Activated gamma-delta T cell treated with Interleukin-2 at 50 U/mL for 16 hours (primary cell): ENCODE measurements at places on chromosomes 6 and 20.
A peak's percentile ranks its signal among the peaks of the same experiment; 100 is the strongest.

DNA sequence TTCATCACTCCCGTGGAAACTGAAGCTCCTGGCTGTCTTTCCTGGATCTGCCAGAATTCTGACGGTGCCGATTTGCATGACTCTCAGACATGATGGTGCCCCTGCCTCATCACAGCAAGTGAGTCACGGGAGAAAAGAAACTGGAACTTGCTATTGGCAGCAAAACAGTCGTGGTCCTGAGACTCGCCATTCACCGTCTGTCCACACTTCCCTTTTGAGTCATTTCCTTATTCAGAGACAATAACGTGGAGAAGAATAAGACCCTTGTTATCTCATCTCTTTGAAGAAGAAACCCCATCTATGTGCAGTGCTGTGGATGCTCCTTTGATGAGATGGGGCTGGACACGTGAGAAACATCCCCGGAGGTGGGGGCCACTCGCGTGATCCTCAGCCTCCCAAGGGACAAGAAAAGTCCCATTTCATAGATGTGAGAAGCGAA, 4.2 kb downstream of the GPR31 start:
- DNase-seq = no peak

- DNase-seq = no peak
Observed at GRCh38 chr6:109488001-109488400, 5.0 kb upstream of the ZBTB24 start.

DNA sequence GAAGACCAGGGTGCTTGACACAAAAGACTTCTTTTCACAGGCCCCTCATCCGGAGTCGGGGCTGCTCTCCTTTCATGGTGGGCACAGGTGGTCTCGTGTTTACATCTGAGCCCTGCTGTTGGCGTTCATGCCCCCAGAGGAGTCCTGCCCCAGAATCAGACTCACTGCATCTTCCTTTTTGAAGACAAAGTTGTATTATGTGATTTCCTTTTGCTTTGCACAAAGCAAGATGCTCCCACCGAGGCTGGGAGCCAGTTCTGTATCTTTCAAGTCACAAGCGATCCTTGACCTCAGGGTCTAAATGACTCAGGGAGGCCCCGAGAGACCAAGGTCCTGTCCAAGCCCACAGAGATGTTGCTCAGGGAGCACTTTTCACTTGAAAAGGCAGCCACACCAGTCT, 330.5 kb downstream of the THBS2 start:
- no peak for DNase-seq

- DNase-seq = no peak
Observed at GRCh38 chr6:166058064-166058739, 109.4 kb downstream of the TBXT start.

- no peak for DNase-seq
Observed at GRCh38 chr20:50292591-50293283, 102.1 kb downstream of the CEBPB start.

- peak; percentile 17 for DNase-seq
Observed at GRCh38 chr6:35370124-35370741, 27.9 kb downstream of the PPARD start.

DNA sequence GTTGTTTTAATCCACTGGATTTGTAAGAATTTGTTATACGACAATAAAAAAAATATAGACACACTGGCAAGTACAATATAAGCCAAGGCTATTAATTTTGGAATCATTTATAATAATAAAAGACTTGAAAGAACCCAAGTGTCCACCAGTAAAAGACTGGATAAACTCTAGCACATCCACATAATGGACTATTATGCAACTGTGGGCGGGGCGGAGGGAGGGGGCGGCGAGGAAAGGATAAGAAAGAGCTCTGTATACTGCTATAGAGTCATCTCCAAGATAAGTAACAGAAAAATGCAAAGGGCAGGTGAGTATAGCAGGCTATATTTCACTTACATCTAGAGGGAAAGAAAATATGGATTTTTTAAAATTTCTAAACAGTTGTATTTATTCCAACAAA, 123.3 kb downstream of the TBC1D32 start:
- DNase-seq = no peak

DNA sequence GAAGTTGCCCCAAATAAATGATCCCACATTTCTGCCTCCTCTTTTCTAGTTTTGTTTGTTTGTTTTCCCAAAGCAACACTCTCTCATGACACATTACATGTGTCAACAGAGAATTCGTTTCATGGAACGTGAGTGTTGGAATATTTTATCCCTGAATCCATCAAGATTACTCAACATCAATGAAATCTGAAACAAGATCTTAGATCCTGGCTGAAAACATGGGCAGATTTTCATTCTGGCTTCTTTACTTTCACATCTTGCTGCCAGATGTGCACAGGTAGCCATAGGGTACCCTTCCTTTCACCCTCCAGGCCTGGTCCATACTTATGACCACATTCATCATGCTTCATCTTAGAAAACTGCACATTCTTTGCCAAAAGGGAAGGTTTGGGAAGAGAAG, 347.0 kb downstream of the DOK5 start:
- no peak for DNase-seq

DNA sequence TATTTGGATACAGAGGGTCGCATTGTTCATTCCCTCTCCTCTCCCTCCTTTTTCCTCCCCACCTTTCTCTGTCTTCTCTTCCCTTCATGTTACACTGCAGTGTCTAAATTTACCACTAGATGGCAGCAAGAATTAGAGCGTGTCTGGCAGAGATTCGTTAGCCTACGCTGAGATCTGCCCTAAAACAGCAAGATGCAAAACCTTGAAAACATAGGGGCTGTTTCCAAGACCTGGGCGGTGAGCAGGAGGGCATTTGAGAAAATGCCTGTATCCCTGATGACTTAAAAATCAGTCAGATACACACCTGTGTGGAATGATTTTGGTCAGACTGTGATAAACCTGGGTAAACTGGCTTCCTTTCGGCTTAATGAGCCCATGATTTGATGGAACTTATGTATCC, 101.5 kb upstream of the ISM1 start:
- DNase-seq = peak; percentile 9

GRCh38 chr6:105509506-105510331, 106.8 kb upstream of the PREP start:
- no peak for DNase-seq

DNA sequence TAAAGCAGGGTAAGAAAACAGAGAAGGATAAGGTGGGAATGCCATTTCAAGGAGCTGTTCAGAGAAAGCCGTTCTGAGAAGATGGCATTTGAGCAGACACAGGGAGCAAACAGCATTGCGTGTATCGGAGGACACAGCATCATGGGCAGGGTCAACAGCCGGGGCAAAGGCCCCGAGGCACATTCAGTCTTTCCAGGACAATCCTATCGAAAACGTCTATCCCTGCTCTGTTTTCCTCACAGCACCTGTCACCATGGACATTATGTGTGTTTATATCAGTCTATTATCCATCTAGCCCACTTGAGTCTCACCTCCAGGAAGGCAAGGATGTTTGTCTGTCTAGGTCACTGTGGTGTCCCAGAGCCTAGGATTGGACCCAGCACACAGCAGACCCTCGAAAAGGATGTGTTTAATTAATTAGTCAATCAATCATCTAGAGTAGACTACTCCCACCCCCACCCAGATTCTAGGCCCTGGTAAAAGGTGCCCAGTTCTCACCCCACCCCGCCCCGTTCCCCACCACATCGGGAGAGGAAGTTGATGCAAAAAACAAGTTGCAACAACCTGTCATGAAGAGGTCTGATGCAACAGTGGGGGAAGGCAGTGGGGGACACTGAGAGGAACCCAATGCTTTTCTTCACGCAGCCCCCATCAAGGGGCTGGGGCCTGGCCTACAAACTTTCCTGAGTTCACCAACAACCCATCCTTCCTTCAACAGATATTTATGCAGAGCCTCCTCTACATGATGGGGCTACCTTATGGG, 66.6 kb downstream of the PREX1 start:
- DNase-seq = peak; percentile 77

GRCh38 chr6:16273256-16273655, 34.9 kb downstream of the GMPR start:
- no peak for DNase-seq

DNA sequence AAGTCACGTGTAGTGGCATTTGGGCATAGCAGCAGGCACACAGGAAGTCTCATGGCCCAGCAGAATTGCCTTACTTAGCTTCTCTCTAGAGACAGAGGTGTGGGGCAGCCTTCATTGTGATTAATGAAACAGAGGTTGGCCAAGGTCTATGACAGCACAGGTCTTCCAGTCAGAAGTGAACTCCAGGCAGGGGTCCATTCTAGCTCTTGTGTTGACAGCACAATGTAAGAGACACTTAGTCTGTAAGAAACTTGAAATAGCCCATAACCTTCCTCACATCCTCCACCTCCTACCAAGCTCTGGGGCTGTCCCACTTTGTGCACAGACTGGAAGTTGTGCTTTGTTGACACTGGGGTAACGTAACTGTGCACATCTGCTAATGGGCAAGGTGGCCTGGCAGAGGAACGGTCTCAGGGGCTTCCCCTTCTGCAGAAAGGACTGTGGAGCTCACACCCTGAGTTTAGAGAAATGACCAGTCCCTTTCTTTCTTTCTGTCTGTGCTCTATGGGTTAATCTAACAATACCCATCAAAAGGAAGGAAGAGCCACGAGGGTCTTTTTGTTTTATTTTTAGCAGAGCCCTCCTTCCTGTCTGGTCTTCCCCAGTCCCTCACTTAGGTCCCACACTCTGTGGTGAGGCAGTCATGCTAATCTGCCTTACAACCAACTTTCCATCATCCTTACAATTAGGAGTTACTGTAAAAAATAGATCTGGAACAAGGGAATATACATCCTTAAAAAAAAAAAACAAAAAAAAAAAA, 35.6 kb upstream of the TAGAP start:
- no peak for DNase-seq

GRCh38 chr6:5765141-5765760, 241.5 kb downstream of the NRN1 start:
- no peak for DNase-seq

GRCh38 chr20:17849901-17850683, 118.5 kb downstream of the SNX5 start:
- no peak for DNase-seq

- no peak for DNase-seq
Observed at GRCh38 chr6:41256383-41256782, 28.2 kb downstream of the TREML4 start.

- no peak for DNase-seq
Observed at GRCh38 chr20:57256205-57256604, 10.2 kb downstream of the BMP7 start.

- peak; percentile 32 for DNase-seq
Observed at GRCh38 chr6:35919827-35920751, 809 bp downstream of the SRPK1 start.

GRCh38 chr6:17470202-17470937, 77.0 kb downstream of the CAP2 start:
- DNase-seq = no peak

DNA sequence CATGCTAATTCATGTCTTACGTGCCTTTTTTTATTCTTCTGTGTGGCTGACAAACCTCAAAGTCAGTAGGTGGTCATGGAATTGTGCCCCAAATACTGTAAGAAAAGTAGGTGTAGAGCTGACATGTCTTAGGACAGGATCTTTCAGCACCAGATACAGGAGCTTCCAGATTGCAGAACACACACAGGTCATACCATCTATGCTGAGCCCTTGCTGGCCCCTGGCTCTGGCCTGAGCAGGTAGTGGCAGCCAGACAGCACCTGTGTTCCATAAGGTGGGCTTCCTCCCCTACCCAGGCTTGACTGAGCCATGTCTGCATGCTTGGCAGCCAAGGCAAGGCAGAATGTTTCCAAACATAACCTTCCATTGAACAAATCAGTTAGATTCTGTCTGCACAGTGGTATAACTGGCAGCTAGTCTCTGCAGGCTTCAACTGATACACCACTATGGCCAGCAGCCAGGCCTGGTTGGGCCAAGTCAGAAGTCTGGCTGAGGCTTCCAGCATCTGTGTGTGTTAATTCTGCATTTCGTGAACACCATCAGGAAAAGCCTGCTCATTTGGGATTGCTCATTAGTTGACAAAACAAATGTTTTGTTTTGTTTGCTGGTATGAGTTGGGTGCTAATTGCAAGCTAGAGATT, 366.5 kb downstream of the FOXA2 start:
- no peak for DNase-seq

DNA sequence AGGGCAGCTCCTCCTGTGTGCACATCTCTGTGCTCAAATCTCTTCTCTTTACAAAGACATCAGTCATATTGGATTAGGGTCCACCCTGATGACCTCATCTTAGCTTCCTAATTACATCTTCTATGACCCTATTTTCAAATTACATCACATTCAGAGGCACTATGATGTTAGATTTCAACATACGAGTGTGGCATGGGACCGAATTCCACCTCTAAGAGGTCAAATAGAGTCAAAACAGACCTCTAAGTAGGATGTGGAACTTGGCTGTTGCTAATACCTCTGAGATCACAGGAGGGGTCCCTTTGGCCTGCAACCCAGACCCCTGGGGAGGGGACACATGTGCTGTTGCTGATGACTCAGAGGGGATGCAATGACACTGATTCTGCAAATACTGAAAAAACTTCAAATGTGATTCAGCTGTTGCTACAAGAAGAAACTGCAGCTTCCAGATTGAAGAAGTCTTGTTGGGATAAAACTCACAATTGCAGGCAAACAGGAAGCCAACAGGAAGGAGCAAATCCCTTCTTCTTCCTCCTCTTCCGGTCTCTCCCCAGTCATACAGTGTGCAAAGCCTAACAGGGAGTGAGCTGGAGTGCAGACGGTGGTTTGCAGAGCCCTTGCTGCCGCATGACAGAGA, 216.2 kb downstream of the MYLK4 start:
- DNase-seq = no peak

GRCh38 chr6:161037873-161038228, 46.3 kb downstream of the MAP3K4 start:
- no peak for DNase-seq

GRCh38 chr20:19457611-19458010, 245.2 kb downstream of the SLC24A3 start:
- DNase-seq = no peak

GRCh38 chr20:61289166-61289565, 37.1 kb downstream of the CDH4 start:
- DNase-seq = no peak

DNA sequence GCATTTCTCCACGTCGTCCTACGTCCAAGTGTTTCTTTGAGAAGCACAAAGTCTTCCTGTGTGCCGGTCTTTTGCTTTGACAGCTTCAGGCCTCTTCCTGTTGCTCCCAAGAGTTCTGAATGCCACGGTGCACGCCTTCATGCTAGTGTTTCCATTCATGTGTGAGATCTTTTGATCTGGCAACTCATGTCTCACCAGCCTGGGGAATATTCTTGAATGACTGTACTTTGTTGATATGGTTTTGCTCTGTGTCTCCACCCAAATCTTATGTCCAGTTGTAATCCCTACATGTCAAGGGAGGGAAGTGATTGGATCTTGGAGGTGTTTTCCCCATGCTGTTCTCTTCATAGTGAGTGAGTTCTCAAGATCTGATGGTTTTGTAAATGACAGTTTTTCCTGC, 129.6 kb upstream of the THBS2 start:
- DNase-seq = no peak

DNA sequence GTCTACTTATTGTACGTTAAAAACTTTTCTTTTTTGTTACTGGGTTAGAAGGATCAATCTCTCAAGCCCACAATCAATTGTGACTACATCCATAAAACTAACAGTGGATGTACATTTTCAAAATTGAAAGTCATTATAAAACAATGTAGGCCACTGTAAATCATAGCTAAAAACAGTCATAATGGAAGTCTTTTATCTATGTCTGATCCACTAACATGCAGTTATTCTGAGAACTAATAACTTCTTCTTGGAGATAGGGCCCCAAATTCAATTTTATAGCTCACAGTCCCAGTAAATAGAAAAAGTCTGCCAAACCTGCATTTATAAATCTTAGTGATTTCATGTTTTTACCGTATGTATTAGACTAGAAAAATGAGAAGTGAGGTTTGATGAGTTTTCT, 187.3 kb upstream of the MMS22L start:
- DNase-seq = no peak

- DNase-seq = no peak
Observed at GRCh38 chr6:111564482-111564945, 41.2 kb downstream of the TRAF3IP2 start.
